ENCODE measurements at places on chromosomes 16 and 17. TPM values are rescaled to one million over a fixed set of nuclear protein-coding genes. Genes with fewer than 3 reads are reported as not detected.

GRCh38 chr17:55717898-55718735, 4.5 kb downstream of the TMEM100 start:
- DNase-seq: peak; percentile 52
- H3K27ac ChIP-seq: no peak overlapping the region
- peaks cover 17% of the 10 kb centered on the region for H3K27me3 ChIP-seq
- H3K4me3 ChIP-seq: no peak overlapping the region

- peak overlapping the region; percentile 97 for H3K27ac ChIP-seq
- peak; percentile 72 for DNase-seq
- peaks cover 76% of the 10 kb centered on the region for H3K4me1 ChIP-seq
- H3K36me3 ChIP-seq: peaks cover 12% of the 10 kb centered on the region
- H3K4me3 ChIP-seq: peak overlapping the region; percentile 2
- H3K27me3 ChIP-seq: no peaks in the 10 kb centered on the region
Observed at GRCh38 chr17:69607162-69607834, 192.8 kb downstream of the MAP2K6 start.

- H3K4me3 ChIP-seq: no peak overlapping the region
- peaks cover 1% of the 10 kb centered on the region for H3K27me3 ChIP-seq
- no peaks in the 10 kb centered on the region for H3K4me1 ChIP-seq
- H3K27ac ChIP-seq: no peak overlapping the region
- no peak for DNase-seq
- no peaks in the 10 kb centered on the region for H3K36me3 ChIP-seq
Observed at GRCh38 chr17:68344701-68345136, 53.4 kb downstream of the ARSG start.

- no peak overlapping the region for H3K4me3 ChIP-seq
- H3K4me1 ChIP-seq: no peaks in the 10 kb centered on the region
- H3K27me3 ChIP-seq: peaks cover 34% of the 10 kb centered on the region
- H3K27ac ChIP-seq: no peak overlapping the region
Observed at GRCh38 chr17:6534846-6535514, 21.4 kb downstream of the PITPNM3 start.

- no peak for DNase-seq
- H3K36me3 ChIP-seq: peaks cover 7% of the 10 kb centered on the region
- H3K27me3 ChIP-seq: peaks cover 2% of the 10 kb centered on the region
Observed at GRCh38 chr16:84827131-84827574, 7.4 kb downstream of the CRISPLD2 start.

GRCh38 chr17:81059026-81059425, 24.1 kb downstream of the BAIAP2 start:
- H3K27me3 ChIP-seq: peaks cover 4% of the 10 kb centered on the region
- H3K4me1 ChIP-seq: peaks cover 28% of the 10 kb centered on the region
- no peak overlapping the region for H3K4me3 ChIP-seq
- no peak overlapping the region for H3K27ac ChIP-seq

DNA sequence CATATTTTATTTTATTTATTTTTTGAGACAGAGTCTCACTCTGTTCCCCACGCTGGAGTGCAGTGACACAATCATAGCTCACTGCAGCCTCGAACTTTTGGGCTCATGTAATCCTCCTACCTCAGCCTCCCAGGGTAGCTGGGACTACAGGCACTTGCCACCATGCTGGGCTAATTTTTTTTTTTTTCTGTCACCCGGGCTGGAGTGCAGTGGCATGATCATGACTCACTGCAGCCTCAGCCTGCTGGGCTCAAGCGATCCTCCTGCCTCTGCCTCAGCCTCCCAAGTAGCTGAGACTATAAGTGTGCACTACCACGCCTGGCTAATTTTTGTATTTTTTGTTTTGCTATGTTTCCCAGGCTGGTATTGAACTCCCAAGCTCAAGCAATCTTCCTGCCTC, 17.1 kb downstream of the UNC45B start:
- H3K4me3 ChIP-seq: no peak overlapping the region
- no peak overlapping the region for H3K27ac ChIP-seq

GRCh38 chr17:76304226-76305134, 3.6 kb downstream of the QRICH2 start:
- H3K36me3 ChIP-seq: peaks cover 3% of the 10 kb centered on the region
- no peak overlapping the region for H3K4me3 ChIP-seq
- H3K4me1 ChIP-seq: peaks cover 6% of the 10 kb centered on the region
- H3K27me3 ChIP-seq: no peaks in the 10 kb centered on the region
- H3K27ac ChIP-seq: no peak overlapping the region

- H3K27ac ChIP-seq: no peak overlapping the region
- H3K27me3 ChIP-seq: no peaks in the 10 kb centered on the region
- peaks cover 13% of the 10 kb centered on the region for H3K36me3 ChIP-seq
- DNase-seq: no peak
Observed at GRCh38 chr17:19305761-19306159, 56.8 kb downstream of the B9D1 start.

GRCh38 chr16:17723531-17724134, 252.9 kb upstream of the XYLT1 start:
- H3K4me3 ChIP-seq: peak overlapping the region; percentile 37
- no peak for DNase-seq
- peaks cover under 1% of the 10 kb centered on the region for H3K27me3 ChIP-seq
- peak overlapping the region; percentile 85 for H3K27ac ChIP-seq

DNA sequence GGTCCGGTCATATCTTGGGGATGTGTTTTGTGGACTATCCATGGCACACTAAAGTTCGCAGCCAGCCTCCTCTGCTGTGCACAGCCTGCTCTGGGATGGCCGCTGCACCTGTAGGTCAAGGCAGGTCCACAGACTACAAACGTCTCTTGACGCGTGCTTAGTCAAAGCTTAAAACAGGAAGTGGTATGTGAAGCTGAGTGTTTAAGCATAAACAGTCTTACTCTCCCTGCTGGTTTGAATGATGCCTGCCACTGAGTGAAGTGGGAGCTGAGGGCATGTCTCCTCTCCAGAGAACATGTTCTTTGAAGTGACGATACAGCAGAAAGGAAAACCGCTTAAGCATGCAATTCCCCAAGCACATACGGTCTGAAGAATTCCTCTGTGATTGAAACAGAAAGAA, 365.6 kb downstream of the SLC39A11 start:
- no peak overlapping the region for H3K27ac ChIP-seq
- H3K27me3 ChIP-seq: peaks cover 3% of the 10 kb centered on the region
- H3K4me1 ChIP-seq: peaks cover 44% of the 10 kb centered on the region
- no peak for DNase-seq
- H3K36me3 ChIP-seq: peaks cover 4% of the 10 kb centered on the region
- H3K4me3 ChIP-seq: no peak overlapping the region

- no peak overlapping the region for H3K27ac ChIP-seq
- no peaks in the 10 kb centered on the region for H3K4me1 ChIP-seq
- no peaks in the 10 kb centered on the region for H3K36me3 ChIP-seq
- no peak for DNase-seq
- H3K4me3 ChIP-seq: no peak overlapping the region
Observed at GRCh38 chr17:70394473-70395232, 225.3 kb downstream of the KCNJ2 start.

GRCh38 chr16:51003850-51004566, 147.1 kb downstream of the SALL1 start:
- H3K36me3 ChIP-seq: 0 out of 2 replicates have a peak, but pooled peaks cover 6% of the 10 kb centered on the region
- H3K27me3 ChIP-seq: peaks cover 8% of the 10 kb centered on the region
- no peak overlapping the region for H3K4me3 ChIP-seq

GRCh38 chr17:17075125-17075781, 33.0 kb downstream of the MPRIP start:
- H3K36me3 ChIP-seq: peaks cover 29% of the 10 kb centered on the region
- H3K27me3 ChIP-seq: no peaks in the 10 kb centered on the region
- H3K27ac ChIP-seq: peak overlapping the region; percentile 76

- H3K27ac ChIP-seq: peak overlapping the region; percentile 91
- peak; percentile 83 for DNase-seq
- peak overlapping the region; percentile 94 for H3K4me3 ChIP-seq
- H3K36me3 ChIP-seq: peaks cover 11% of the 10 kb centered on the region
- H3K4me1 ChIP-seq: peaks cover 17% of the 10 kb centered on the region
- peaks cover 2% of the 10 kb centered on the region for H3K27me3 ChIP-seq
Observed at GRCh38 chr17:1515640-1516387, 598 bp downstream of the INPP5K start.

DNA sequence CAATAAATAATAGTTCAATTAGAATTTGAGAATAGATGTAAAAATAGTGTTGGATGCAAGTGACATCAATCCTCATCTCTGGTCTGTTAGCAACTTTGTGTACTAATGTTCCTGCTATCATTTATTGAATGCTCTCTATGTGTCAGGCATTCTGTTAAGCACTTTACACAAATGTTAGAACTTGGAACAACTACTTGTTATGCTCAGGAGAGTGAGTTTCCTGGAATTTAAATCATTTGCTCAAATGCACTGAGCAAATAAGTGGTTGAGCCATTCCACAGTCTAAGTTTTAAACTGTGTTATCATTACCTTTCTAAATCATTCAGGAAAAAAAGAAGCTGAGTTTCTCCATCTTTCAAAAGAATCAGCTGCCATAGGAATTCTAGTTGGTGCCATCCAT, 1327.3 kb upstream of the GOT2 start:
- DNase-seq: no peak
- H3K27ac ChIP-seq: no peak overlapping the region
- H3K36me3 ChIP-seq: no peaks in the 10 kb centered on the region
- H3K4me3 ChIP-seq: no peak overlapping the region

GRCh38 chr17:79138826-79139225, 64.2 kb downstream of the ENGASE start:
- no peak overlapping the region for H3K4me3 ChIP-seq
- DNase-seq: no peak
- peaks cover 40% of the 10 kb centered on the region for H3K27me3 ChIP-seq
- no peaks in the 10 kb centered on the region for H3K36me3 ChIP-seq
- H3K4me1 ChIP-seq: no peaks in the 10 kb centered on the region
- no peak overlapping the region for H3K27ac ChIP-seq

- no peaks in the 10 kb centered on the region for H3K36me3 ChIP-seq
- peaks cover 11% of the 10 kb centered on the region for H3K27me3 ChIP-seq
- peaks cover 17% of the 10 kb centered on the region for H3K4me1 ChIP-seq
- H3K4me3 ChIP-seq: no peak overlapping the region
Observed at GRCh38 chr17:27896701-27897100, 3.5 kb upstream of the LYRM9 start.

DNA sequence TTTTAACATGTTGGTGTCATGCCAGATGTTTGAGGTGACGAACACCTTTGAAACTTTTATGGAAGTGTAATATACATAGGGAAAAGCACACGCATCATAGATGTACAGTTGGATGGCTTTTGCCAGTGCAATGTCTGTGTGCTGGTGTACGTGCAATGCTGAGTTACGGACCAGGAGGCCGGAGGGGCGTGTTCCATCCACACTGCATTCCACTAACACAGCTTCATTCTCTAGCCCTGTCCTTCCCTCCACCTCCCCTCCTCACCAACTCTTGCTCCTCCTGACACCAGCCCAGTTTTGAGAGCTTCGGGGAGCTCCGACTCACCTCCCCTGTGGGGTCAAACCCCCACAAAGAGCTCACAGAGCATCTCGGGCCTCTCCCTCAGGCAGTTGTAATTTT, 358.8 kb downstream of the C16orf95 start:
- no peak for DNase-seq
- H3K27ac ChIP-seq: no peak overlapping the region
- H3K27me3 ChIP-seq: peaks cover 45% of the 10 kb centered on the region
- H3K4me3 ChIP-seq: no peak overlapping the region
- H3K4me1 ChIP-seq: peaks cover 19% of the 10 kb centered on the region
- no peaks in the 10 kb centered on the region for H3K36me3 ChIP-seq

GRCh38 chr17:55330344-55330933, 65.7 kb downstream of the HLF start:
- peaks cover 6% of the 10 kb centered on the region for H3K27me3 ChIP-seq
- H3K27ac ChIP-seq: no peak overlapping the region
- H3K4me3 ChIP-seq: no peak overlapping the region
- H3K36me3 ChIP-seq: no peaks in the 10 kb centered on the region
- peaks cover 31% of the 10 kb centered on the region for H3K4me1 ChIP-seq

TMED6 gene
- total RNA-seq: not detected

KRTAP3-1 gene
- 2.9 TPM for total RNA-seq

ZMYND15 gene
- total RNA-seq: not detected

DDX52 gene
- total RNA-seq: 27.4 TPM

NEUROD2 gene
- not detected for total RNA-seq

EVPLL gene
- total RNA-seq: not detected

TBC1D3C gene
- 1.0 TPM for total RNA-seq

CTF1 gene
- 15.1 TPM for total RNA-seq

TRPV3 gene
- not detected for total RNA-seq

DLX4 gene
- not detected for total RNA-seq

HSPB9 gene
- not detected for total RNA-seq
